ENCODE measurements at places on chromosomes 6 and 20. TPM values are rescaled to one million over a fixed set of nuclear protein-coding genes. Genes with fewer than 3 reads are reported as not detected.
A peak's percentile ranks its signal among the peaks of the same experiment; 100 is the strongest.

- H3K27me3 ChIP-seq, result peaks cover 23% of the 10 kb centered on the region
- H3K4me1 ChIP-seq, result no peaks in the 10 kb centered on the region
- H3K27ac ChIP-seq, result no peak overlapping the region
- no peak for DNase-seq
- H3K36me3 ChIP-seq, result no peaks in the 10 kb centered on the region
Observed at GRCh38 chr6:37689381-37689780, 8.3 kb downstream of the MDGA1 start.

- H3K4me3 ChIP-seq, result no peak overlapping the region
- H3K27me3 ChIP-seq, result no peaks in the 10 kb centered on the region
- no peak overlapping the region for H3K27ac ChIP-seq
- peaks cover 4% of the 10 kb centered on the region for H3K4me1 ChIP-seq
Observed at GRCh38 chr20:46558511-46558959, 8.1 kb upstream of the OCSTAMP start.

DNA sequence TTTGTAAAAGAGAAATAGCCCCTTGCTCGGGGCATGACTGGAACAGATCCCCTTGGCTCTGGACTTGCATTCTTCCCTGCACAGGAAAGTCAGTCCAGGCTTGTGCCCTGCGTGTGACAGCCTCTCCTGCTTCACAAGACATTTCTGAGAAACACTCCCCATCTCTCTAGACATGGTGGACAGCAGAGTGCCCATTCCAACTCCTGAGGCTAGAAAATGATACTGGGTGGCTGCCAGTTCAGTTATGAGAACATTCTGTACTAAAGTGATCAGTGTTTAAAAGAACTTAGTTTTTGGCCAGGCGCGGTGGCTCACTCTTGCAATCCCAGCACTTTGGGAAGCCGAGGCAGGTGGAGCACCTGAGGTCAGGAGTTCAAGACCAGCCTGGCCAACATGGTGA lies 41.3 kb downstream of the TGM3 start:
- H3K27ac ChIP-seq, result no peak overlapping the region
- H3K4me3 ChIP-seq, result no peak overlapping the region
- H3K36me3 ChIP-seq, result no peaks in the 10 kb centered on the region

DNA sequence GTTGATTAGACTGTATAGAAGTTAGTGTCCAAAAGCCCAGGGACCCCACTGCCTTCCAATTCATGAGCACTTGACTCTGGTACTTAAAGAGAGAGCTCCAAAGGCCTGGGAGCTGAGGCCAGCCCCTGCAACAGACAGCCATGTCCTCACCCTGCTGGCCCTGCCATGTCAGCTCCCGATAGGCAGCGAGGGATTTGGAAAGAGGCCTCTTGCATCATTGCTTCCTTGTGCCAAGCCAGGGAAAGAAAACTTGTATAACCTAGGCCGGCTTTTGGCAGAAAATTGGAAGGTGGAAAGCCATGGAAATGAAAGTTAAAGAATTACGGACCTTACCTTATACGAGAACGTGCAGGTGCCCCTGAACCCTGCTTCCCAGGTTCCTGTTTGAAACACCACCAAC lies 8.4 kb upstream of the PCK1 start:
- H3K36me3 ChIP-seq, result no peaks in the 10 kb centered on the region
- H3K27me3 ChIP-seq, result no peaks in the 10 kb centered on the region
- H3K27ac ChIP-seq, result no peak overlapping the region

DNA sequence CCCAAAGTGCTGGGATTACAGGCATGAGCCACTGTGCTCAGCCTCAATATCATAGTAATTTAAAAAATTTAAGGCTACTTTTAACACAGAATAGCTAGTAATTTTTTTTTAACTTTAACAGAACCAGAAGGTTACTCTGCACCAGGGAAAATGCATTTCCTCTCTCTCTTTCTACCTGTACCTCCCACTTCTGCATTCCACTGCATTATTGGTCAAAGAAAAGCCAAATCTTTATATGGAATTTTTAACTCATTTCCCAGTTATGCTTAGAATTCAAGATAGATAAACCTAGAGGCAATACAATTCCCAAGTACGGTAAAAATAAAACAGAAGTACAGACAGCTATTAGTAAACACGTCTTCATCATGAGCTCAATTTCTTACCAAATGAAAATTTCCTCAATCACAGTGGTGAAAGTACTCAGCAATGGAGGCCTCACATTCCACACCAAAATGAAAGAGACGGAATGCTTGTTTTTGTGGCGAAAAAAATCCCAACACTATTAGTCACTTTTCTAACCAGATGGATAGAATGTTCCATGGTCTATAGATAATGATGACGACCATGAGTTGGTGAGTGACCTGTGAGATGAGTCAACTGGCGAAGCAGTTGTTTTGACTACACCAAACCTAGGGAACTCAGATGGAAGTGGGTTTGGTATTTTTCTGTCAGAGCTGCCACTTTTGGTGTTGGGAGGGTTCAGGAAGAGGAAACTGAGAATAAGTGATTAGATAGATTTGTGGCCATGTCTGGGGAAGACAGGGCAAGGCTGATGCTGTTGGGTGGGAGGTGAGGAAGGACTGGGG lies 104.7 kb upstream of the SGK1 start:
- no peak overlapping the region for H3K4me3 ChIP-seq
- H3K27ac ChIP-seq, result no peak overlapping the region
- no peaks in the 10 kb centered on the region for H3K27me3 ChIP-seq
- DNase-seq, result no peak

- peaks cover 14% of the 10 kb centered on the region for H3K36me3 ChIP-seq
- H3K4me3 ChIP-seq, result peak within 1 kb of the TSS; percentile 81
- DNase-seq, result peak; percentile 85
- peaks cover 17% of the 10 kb centered on the region for H3K4me1 ChIP-seq
- H3K27me3 ChIP-seq, result peaks cover 4% of the 10 kb centered on the region
Observed at GRCh38 chr6:44387346-44388134, at the start of gene CDC5L. CDC5L (plus strand) TSS chr6:44387706; CDS start chr6:44387824, 118 bp downstream.

DNA sequence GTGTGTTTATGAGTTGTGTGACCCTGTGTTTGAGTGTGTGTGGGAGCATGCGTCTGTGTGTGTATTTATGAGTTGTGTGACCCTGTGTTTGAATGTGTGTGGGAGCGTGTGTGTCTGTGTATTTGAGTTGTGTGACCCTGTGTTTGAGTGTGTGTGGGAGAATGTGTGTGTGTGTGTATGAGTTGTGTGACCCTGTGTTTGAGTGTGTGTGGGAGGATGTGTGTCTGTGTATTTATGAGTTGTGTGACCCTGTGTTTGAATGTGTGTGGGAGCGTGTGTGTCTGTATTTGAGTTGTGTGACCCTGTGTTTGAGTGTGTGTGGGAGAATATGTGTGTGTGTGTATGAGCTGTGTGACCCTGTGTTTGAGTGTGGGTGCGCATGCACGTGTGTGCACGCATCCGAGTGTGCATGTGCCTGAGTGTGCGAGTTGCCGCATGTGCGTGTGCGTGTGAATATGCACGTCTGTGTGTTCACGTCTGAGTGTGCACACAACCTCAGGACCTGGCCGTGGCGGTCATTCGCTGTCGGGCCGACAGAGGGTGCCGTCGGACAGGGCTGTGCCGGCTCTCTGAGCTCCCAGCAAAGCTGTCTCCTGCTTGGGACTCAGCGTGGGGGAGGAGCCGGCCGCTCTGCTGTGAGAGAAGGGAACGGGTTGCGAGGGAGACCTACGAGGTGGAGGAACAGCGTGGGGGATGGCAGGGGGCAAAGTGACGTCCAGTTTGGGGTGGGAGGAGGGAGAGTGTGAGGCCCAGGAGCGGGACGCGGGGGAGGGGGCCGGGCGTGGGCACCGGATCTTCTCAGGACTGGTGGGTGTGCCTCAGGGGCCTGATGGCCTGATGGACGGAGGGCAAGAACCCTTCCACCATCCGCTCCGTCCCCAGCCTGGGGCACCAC lies 19.7 kb downstream of the SLC17A9 start:
- H3K36me3 ChIP-seq, result no peaks in the 10 kb centered on the region
- no peaks in the 10 kb centered on the region for H3K4me1 ChIP-seq
- no peaks in the 10 kb centered on the region for H3K27me3 ChIP-seq
- peak overlapping the region; percentile 28 for H3K4me3 ChIP-seq

GRCh38 chr6:105873211-105873704 lies 212.9 kb upstream of the PRDM1 start:
- no peaks in the 10 kb centered on the region for H3K4me1 ChIP-seq
- DNase-seq, result no peak
- H3K27me3 ChIP-seq, result peaks cover 2% of the 10 kb centered on the region
- no peak overlapping the region for H3K4me3 ChIP-seq

CCN6 gene
- not detected for total RNA-seq

PACRG gene
- total RNA-seq, result 0.96 TPM

LAMA4 gene
- 0.85 TPM for total RNA-seq

EBF4 gene
- 4.2 TPM for total RNA-seq

All from T-cell (primary cell).